Lower leg skin (tissue), 4 donors: ENCODE measurements at places on chromosomes 3 and 15. TPM values are rescaled to one million over a fixed set of nuclear protein-coding genes. Genes with fewer than 3 reads are reported as not detected.

CA12 gene
- 220 TPM for total RNA-seq

APEH gene
- 73.8 TPM for total RNA-seq

ELL3 gene
- 59.2 TPM for total RNA-seq

MUSTN1 gene
- total RNA-seq = 5.5 TPM

C3orf20 gene
- not detected for total RNA-seq

AZI2 gene
- 51.1 TPM for total RNA-seq

STARD9 gene
- 7.1 TPM for total RNA-seq

SNRPA1 gene
- 48.4 TPM for total RNA-seq

TF gene
- 1.9 TPM for total RNA-seq

INSYN1 gene
- total RNA-seq = 33.9 TPM

PAQR9 gene
- not detected for total RNA-seq

CHL1 gene
- 32.7 TPM for total RNA-seq

SLC38A3 gene
- 0.62 TPM for total RNA-seq

CLDN18 gene
- total RNA-seq = not detected

VIPR1 gene
- 69.9 TPM for total RNA-seq

UROC1 gene
- not detected for total RNA-seq

TPM1 gene
- 193 TPM for total RNA-seq

RHOV gene
- 111 TPM for total RNA-seq

TRH gene
- total RNA-seq = 0.30 TPM

ESYT3 gene
- 45.0 TPM for total RNA-seq

FRMD4B gene
- 64.6 TPM for total RNA-seq

DHFR2 gene
- 4.8 TPM for total RNA-seq

NISCH gene
- 83.0 TPM for total RNA-seq

KY gene
- total RNA-seq = 30.6 TPM

TTC21A gene
- 4.1 TPM for total RNA-seq

CIDEC gene
- 23.7 TPM for total RNA-seq

POTEB3 gene
- not detected for total RNA-seq

LEKR1 gene
- total RNA-seq = 0.39 TPM

SLC12A8 gene
- total RNA-seq = 13.1 TPM

WDR53 gene
- 16.6 TPM for total RNA-seq

EOMES gene
- total RNA-seq = not detected

UBE2E1 gene
- total RNA-seq = 61.3 TPM

GOLGA6L4 gene
- 1.9 TPM for total RNA-seq

FGF7 gene
- 10.2 TPM for total RNA-seq

CAND2 gene
- 0.63 TPM for total RNA-seq

POC1A gene
- 1.6 TPM for total RNA-seq

GNAI2 gene
- total RNA-seq = 78.0 TPM

HCLS1 gene
- total RNA-seq = 16.4 TPM

ITIH1 gene
- total RNA-seq = not detected

MYNN gene
- total RNA-seq = 13.2 TPM

FBXW12 gene
- not detected for total RNA-seq

ARGFX gene
- not detected for total RNA-seq

INKA1 gene
- 34.5 TPM for total RNA-seq

P2RY12 gene
- 2.1 TPM for total RNA-seq

STIMATE gene
- total RNA-seq = 14.2 TPM

GOLGA8S gene
- total RNA-seq = 0.17 TPM

EFCAB12 gene
- total RNA-seq = not detected

PRICKLE2 gene
- total RNA-seq = 12.1 TPM

TEX9 gene
- total RNA-seq = 6.0 TPM

PRR23B gene
- not detected for total RNA-seq

MYRIP gene
- total RNA-seq = 1.2 TPM

NSMCE3 gene
- total RNA-seq = 4.6 TPM

SCAMP2 gene
- 134 TPM for total RNA-seq

PAK6 gene
- total RNA-seq = 48.3 TPM
